NCI-H2081 treated with DMSO at 0.1 percent for 48 hours (cell line): ENCODE measurements at places on chromosomes 1 and 21.

- DNase-seq: no peak
Observed at GRCh38 chr1:85984636-85985035, 171.9 kb downstream of the COL24A1 start.

DNA sequence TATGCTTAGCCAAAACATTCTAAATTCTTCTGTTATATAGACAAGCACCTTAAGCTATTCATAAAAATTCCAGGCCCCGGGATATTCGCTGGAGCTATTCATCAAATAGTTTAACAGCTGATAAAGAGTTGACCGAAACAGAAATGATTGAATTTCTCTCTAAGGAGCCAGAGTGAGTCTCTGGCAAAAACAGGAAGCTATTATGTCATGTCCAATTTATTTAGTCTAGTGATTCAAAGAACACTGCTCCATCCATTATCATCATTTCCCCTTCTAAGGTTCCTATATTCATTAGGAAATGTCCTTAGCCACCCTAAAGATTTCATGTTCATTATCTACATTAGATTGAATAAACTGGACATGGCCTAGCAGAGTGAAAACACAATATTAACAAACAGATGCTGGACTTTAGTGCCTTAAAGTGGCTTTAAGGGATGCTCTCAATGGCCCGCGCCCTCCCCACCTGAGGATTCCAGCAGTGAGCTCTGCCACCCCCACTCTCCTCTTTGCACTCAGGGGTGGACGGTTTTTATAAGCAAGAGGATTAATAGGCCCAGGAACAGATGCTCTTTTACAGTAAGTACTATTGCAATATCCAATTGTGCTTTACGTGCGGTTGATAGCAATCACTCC lies 122.1 kb upstream of the RGS1 start:
- DNase-seq: no peak

DNA sequence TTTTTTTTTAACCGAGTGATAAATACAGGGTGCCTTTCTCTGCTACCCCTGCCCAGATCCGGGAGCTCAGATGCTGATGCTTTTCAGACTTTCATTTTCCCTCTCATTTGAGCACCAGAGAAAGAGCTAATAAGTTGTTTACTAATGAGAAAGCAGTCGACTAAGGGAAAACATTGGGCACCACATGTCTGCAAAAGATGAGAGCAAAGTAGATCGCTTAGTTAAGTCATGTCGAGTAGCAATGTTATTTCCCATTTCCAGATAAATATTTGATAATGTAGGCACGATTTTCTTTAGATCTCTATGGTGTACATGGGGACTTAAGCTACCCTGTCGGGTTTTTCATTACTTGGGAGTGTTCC lies 1.2 kb downstream of the PKN2 start:
- no peak for DNase-seq

- no peak for DNase-seq
Observed at GRCh38 chr21:28410256-28410655, 582.4 kb downstream of the LTN1 start.

DNA sequence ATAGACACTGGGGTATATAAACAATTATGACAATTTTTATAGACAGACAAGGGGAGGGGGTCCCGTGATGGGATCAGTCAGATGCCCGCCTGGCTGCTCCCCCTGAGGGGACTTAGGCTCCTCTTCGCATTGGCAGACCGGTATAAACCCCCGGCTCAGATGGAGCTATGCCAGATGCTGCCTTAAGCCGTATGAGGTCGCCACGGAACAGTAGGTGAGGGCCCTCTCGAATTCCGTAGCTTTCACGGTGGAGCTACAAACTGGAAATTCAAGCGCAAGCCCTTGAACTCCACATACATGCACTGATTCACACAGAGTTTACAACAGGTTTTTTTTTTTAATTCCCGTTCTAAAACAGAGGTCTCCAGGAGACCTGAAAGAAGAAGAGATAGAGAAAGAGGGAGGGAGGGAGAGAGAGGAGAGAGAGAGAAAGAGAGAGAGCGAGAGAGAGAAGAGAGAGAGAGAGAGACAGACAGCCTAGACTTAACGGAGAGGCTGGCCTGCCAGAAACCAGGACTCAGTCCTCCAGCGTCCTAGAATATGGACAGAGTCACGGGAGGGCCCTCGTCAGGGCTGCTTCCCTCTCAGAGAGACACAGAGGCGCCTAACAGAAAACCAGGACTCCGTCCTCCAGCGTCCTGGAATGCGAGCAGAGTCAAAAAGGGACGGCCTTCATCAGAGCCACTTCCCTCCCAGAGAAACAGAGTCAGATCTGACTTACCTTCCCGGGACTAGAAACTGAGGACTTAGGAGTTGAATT lies 24.4 kb upstream of the TMEM54 start:
- no peak for DNase-seq

DNA sequence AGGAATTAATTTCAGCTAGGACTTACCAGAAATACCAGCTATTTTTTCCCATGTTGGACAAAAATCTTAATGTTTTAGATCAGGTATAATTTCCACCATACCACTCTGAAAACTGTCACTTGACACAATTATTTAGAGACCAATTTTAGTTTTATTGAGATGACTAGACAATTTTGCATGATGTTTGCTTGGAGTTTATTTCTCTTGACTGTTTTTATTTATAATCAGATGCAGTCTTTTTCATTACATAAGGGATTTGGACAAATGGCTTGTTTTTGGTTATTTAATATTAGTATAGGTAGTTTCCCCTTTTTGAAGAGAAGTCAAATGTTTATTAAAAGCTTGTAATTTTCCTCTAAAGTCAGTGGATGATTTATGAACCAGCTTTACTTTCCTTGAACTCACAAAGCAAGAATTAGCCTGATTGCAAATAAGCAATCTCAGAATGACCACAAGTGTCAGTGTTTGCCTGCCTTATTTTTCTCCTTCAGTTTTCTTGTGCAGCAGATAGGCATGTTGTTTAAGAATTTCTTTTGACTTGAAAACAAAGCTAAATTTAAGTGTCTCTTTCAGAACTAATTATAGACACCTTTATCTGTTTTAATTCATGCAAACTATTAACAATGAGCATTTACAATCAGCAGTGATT lies 3.8 kb upstream of the B3GALT2 start:
- no peak for DNase-seq

GRCh38 chr1:111789666-111790316 lies 34.1 kb downstream of the DDX20 start:
- DNase-seq: no peak

- DNase-seq: no peak
Observed at GRCh38 chr1:209601809-209602657, 18.5 kb downstream of the CAMK1G start.

DNA sequence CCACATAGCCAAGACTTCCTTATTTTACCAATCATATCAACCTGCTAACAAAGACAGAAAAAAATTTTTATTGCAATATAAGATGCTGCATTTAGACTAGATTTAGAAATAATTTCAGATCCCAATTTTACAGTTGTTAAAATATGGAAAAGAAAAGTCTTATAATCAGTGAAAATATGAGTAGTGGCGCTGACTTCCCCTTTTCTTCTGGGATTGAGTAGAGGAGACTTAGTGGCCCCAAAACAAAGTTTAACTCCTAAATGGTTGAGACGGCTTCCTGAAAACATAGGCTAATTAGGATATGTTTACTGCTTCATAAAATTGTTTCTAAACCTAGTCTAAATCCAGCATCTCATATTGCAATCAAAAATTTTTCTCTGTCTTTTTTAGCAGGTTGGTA lies 68.4 kb downstream of the RAB3GAP2 start:
- DNase-seq: no peak

DNA sequence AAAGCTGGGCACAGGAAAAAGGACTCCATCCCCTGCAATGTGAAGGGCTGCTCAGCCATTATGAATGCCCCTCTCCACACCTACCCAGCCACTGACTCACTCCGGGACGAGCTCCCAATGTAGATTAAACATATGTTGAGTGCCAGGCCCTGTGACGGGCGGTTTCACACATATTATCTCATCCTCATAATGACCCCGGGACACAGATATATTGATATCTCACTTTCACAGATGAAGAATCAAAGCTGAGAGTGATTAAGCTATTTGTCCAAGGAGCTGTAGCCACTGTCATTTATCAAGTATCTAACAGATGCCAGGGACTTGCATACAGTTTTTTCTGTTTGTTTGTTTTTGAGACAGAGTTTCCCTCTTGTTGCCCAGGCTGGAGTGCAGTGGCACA lies 35.0 kb upstream of the SLC30A1 start:
- no peak for DNase-seq

DNA sequence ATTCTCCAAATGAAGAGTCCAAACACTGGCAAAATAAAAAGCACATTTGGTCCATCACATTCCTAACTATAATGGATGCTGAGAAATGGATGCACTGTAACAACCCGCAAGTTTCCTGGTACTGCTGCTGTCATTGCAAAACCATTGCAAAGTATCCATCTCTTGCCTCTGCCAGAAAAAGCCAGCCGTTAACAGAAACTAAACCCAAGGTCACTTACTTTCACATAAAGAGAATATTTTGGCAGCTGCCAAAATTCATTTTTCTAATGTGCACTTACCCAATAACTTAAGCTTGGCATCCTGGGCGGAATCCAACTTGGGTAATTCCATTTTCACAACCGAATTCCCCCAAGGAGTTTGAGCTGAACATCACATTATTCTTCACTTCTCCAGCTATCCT lies 77.0 kb upstream of the LRRC8D start:
- DNase-seq: no peak

GRCh38 chr1:178358456-178358855 lies 138.3 kb downstream of the CLEC20A start:
- DNase-seq: no peak

DNA sequence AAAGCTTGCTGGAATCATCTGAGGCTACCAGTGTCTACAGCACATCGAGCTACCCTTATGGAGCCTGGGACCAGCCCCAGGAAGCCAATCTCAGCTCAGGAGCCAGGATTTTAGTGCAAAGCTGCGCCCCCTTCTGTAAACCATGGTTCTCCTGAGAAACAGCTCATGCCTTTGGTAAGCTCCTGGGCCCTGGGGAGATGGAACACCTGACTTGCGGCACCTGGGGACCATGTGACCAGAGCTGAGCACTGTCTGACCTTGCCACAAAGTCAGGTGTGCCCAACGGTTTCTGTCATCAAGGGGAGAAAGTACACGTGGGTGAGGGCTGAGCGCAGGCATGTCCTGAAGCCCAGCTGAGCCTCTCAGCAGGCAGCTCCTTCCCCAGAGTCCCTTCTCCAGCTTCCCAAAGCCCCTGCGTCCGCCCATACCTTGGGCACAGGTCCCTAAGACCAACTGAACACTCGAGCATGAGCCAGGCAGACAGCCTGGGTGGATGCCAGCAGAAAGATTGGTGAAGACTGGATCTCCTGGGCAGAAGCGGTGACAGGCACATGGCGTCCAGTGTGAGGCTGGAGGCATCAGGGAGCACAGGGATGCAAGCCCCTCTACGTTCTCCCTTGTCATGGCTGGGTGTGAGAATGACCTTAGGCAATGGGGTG lies 57.9 kb upstream of the TENT5B start:
- no peak for DNase-seq

GRCh38 chr21:39062196-39062595 lies 121.1 kb downstream of the PSMG1 start:
- DNase-seq: no peak

- DNase-seq: peak; percentile 39
Observed at GRCh38 chr1:151047591-151047924, at the start of gene C1orf56. Gene C1orf56 (plus strand): TSS chr1:151047751. CDS start chr1:151047848, 97 bp downstream.

DNA sequence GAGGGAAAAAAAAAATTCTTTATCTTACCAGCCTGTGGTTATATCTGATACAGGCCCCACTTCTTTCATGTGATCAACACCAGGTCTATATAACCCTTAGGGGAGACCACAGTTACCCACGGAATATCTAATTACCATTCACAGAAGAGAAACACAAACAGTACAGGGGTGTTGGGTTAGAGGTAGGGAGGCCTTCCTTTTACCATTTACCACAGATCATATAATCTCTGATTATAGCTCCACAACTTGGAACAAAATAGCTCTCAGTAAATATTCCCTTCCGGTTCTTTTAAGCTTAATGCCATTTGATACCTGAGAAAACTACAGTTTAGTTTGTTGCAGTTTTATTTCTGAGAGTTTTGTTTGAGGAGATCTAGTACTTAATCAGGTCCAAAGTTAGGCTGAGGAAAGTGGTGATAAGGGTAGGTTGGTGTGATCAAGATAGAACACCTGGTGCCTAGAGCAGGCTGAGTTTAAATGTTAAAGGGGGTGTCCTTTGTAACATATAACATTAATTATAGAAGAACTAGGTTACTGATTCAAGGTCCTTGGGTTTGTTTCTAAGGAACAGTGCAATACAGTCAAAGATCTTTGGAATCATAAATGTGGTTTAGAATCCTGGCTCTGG lies 14.1 kb downstream of the EPB41 start:
- DNase-seq: peak; percentile 54

GRCh38 chr1:26861889-26862378 lies 1.0 kb upstream of the SFN start:
- no peak for DNase-seq

DNA sequence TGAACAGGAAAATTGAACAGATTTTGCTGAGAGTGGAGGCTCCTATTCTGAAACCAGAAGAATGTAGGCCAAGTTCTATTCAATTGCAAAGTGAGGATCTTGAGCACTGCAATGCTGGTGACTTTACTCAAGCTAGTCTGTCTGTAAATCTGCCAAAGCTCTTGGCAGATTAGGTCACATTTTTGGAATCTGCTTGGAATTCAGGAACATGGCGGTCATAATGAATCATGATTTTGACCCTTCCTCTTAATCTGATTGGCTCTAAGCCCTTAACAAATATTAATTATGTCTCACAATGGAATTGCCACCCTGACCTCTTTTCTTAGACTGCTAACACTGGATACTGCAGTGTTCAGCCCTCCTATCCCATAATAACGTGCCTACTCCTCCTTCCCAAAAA lies 7.2 kb upstream of the GNG12 start:
- DNase-seq: no peak

DNA sequence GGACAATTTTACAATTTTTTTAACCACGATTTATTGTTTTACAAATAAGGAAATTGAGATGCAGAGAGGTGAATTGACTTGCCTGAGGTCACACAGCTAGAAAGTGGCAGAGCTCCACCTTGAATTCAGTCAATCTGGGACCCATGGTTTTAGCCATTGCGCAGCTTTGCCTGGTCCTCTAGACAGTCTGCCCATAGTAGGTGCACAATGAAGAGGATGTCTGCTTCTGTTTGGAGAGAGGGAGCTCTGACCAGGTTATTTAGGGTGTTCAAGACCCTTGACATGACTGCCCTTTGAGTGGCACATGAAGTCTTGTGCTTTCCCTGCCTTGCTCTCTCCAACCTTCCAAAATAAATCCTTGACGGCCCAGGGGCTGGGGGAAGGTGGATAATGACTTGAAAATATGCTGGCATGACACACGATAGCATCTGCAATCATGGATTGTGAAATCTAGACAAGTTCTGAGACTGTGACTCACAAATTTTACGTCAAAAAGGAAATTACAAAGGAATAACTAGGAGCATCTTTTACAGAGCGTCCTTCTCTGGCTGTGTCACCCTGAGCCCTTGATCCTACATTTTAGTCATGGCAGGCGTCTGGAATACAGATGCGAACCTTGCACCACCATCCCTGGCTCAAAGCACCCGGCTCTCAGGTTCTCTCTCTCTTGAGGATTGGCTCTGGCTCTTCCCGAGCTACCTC lies 26.2 kb upstream of the ID3 start:
- no peak for DNase-seq

- no peak for DNase-seq
Observed at GRCh38 chr21:35197191-35197590, 148.1 kb upstream of the RUNX1 start.

- DNase-seq: no peak
Observed at GRCh38 chr1:23124259-23125026, 44.2 kb downstream of the LUZP1 start.
